ENCODE measurements at places on chromosomes 7 and 10.

GRCh38 chr7:50274361-50274760 lies 30.2 kb upstream of the IKZF1 start:
- DNase-seq = no peak

GRCh38 chr7:116516324-116516723 lies 8.5 kb upstream of the CAV1 start:
- no peak for DNase-seq

DNA sequence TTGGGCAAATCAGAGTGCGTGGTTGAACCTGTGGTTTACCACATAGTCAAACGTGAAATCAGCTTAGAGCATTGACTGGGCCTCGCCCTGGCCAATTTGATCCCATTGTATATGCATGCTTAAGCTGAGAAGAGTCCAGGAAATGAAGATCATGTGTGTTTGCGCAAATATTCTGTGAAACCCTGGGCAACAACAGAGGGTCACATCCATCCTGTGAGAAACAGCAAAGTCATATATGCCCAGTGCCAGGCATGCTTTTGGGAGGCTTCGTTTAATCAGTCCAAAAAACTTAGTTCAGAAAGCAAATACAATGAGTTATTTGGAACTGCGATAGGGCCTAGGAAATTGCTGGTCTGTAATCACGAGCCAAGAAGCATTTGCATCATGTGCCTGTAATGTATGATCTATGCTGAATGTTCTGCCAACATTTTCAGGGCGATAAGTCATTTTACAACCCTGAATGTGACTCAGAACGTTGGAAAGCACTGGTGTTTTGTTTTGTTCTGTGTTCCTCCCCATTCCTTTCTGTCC lies 412.1 kb upstream of the CELF2 start:
- DNase-seq = no peak

- no peak for DNase-seq
Observed at GRCh38 chr10:123766761-123767160, 100.6 kb downstream of the GPR26 start.

DNA sequence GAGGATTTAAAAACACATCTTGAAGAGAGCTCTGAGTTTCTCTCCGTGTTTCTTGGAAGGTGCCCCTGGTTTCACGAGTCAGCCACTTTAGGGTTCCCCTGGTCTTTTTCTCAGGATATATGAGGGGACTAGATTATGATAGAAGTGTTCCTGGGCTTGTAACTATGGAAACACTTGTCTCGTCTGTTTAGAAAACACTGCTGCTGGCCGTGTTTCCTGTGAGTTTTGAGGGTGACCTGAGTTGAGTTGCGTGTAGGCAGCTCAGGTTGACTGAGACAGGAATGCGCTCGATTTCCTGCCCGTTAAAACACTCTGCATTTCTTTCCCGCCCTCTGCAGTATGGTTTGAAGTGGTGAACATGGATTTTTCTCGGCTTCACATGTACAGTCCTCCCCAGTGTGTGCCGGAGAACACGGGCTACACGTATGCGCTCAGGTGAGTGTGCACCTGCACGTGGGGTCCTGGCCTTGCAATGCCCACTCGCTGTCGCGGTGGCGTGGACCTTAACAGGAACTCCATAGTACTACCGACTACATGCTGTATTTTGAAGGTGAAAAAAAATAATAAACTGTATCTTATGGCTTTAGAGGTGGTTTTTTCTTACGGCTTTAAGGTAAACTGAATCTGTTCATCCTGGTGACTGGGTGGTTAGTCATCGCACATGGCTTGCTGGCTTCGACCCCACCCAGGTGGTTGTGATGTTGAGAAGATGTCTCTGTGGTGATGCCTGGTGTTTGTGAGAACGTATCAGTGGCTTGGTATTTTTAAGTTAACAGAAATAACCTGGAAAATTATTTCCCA lies at the start of gene SUN1:
SUN1 (plus strand) TSS at position 310 of the 801 bp plus-strand sequence; CDS start at position 359, 49 bp downstream.
- peak; percentile 71 for DNase-seq

DNA sequence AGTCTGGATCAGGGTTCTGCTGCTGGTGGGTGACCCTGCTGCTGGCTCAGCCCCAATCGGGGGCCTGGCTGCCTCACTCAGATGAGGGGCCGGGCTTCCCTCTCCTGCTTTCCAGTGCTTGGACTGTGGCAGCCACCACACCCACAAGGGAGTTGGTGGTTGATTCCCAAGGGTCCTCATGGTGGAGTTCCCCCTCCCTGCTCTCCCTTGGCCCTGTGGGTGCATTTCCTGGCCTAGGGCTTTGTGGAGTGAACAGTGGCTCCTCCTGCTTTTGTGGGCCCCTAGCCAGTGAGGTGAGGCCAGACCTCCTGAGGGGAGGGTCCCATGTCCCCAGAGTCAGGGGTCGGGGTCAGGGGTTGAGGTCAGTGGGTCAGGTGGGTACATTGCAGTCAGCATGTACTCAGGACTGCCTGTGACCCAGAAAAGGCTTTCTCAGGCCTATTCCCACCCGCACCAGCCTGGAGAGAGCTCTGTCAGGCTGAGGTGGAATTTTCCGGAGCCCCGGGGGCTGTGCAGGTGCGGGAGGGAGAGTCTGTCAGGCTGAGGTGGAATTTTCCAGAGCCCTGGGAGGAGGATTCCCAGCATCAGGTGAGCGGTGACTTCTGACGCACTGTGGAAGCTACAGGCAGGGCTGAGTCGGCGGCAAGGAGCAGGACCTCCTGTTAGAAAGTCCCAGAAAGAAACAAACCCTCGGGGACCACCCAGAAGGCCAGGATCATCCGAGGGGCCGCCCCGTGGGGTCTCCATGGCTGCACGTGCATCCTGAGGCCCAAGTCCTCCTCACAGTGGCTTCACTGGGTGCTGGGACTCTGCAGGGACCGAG lies 94.4 kb upstream of the INSIG1 start:
- DNase-seq = no peak

Data from CD4-positive, alpha-beta T cell treated with Interferon alpha-2 for 1 hour (primary cell).